ENCODE measurements at places on chromosomes 4 and X.

- DNase-seq: no peak
These were observed 60.5 kb upstream of the C1GALT1C1 start for GRCh38 chrX:120690344-120690743.

- no peak for DNase-seq
These were observed 41.5 kb downstream of the DTHD1 start for GRCh38 chr4:36322921-36323354.

GRCh38 chrX:16518131-16518530 is 131.8 kb upstream of the S100G start:
- no peak for DNase-seq

- no peak for DNase-seq
These were observed 79.0 kb downstream of the PDGFRA start for GRCh38 chr4:54308110-54308509.

- DNase-seq: no peak
These were observed 66.9 kb downstream of the ARHGEF9 start for GRCh38 chrX:63718010-63718694.

- DNase-seq: no peak
These were observed 26.9 kb downstream of the UBA6 start for GRCh38 chr4:67674098-67674497.

Measured in NCI-H1436 treated with DMSO at 0.1 percent for 48 hours (cell line).